ENCODE measurements at places on chromosomes 13 and 19. TPM values are rescaled to one million over a fixed set of nuclear protein-coding genes. Genes with fewer than 3 reads are reported as not detected.
A peak's percentile ranks its signal among the peaks of the same experiment; 100 is the strongest.

- DNase-seq, result no peak
Observed at GRCh38 chr13:95437561-95437960, 115.0 kb upstream of the CLDN10 start.

DNA sequence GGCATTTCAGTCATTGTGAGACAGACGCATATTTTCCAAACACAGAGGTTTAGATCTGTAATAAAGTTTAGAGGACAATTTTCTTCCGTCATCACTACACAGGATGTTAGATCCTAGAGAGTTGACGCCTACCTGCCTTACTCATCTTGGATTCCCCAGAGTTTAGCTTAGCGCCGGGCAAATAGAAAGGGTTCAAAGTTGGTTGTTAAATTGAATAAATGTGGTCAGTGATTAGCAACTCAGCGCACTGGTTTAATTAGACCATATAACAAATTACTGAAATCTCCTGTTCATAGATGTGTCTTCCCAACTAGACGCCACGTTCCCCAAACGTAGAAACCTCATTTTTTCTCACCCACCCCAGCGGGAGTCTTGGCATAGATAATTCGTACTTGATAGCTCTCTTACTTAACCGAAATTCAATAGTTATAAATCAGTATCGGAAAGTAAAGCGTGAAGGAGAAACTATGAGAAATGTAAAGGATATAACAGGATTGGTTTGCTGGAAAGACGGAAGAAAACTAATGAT, 726 bp upstream of the UFM1 start:
- peak; percentile 53 for DNase-seq

GRCh38 chr19:49231804-49232203, 74.2 kb downstream of the TRPM4 start:
- DNase-seq, result no peak

DNA sequence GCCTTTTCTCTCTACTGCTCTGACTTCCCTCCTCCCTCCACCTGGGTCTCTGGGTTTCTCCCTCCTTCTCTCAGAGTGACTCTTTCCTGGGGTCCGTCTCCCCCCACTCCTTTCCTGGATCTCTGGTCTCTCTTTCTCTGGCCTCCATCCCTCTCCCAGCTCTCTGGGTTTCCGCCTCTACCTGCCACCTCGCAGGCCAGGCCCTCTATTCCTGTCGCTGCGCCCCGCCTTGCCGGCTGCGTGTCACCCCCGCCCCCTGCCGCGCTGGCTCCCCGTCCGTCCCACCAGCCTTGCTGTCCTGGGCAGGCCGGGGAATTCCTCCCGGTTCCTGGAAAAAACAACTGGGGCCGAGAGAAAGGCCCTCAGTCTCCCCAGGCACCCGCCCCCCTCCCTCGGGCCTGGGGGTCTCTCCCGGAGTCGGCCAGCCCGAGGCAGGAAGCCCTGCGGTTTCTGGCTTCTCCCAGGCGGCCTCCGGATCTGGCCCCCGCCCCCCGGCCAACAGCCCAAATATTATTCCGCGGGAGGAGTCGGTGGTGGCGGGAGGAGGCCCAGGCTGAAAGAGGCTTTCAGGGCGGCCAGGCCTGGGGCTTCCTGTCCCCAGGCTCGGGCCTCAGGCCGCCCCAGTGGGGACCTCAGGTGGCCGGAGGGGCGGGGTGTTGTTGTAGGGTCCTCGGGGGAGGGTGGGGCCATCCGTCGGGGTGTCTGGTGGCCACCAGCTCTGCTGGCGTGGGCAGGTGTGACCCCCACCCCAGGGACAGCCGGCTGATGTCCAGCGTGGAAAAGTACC, 9.3 kb downstream of the IRF2BP1 start:
- no peak for DNase-seq

- DNase-seq, result no peak
Observed at GRCh38 chr13:21336609-21337349, 122.3 kb downstream of the ZDHHC20 start.

PRODH2 gene
- total RNA-seq, result not detected

BAX gene
- 23.5 TPM for total RNA-seq

CERS1 gene
- 32.8 TPM for total RNA-seq

Measured in spinal cord (tissue), 10 donors.